ENCODE measurements at places on chromosomes 13 and 19.

DNA sequence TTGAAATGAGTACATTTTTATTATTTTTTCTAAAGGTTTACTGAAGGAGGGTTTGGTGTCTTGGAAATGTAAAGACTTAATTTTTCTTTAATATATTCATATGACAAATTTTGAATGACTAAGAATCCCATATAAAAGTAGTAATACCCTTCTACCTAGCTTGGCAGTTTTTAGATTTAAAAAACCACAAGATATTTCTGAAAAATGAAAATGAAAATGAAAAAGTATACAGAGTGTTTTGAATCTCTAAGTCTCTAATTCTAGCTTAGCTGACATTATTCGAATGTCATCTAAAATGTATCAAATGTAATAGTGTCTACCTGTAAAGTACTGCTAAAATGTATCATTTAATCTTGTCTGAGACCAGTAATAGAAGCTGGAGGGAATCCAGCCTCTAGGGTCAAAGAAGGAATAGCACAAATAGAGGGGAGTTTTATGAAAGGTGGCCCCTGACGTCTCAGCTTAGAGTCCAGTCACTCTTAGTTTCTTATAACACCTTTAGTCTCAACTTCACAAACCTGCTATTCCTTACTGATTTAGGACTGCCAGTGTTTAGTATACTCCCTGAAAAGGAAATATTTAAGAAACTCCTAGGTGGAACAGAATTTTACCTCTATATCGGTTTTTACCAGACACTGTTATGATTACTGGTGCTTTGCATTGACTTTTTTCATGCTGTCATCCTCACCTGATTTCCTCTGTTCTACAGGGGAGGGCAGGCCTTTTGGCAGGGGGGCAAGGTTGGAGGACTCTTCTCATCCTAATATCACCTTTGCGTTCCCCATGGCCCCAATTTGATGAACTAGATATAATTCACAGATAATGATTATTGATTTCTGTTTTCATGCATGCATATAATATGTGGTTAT lies 16.2 kb upstream of the MIR17HG start:
- DNase-seq, result no peak

DNA sequence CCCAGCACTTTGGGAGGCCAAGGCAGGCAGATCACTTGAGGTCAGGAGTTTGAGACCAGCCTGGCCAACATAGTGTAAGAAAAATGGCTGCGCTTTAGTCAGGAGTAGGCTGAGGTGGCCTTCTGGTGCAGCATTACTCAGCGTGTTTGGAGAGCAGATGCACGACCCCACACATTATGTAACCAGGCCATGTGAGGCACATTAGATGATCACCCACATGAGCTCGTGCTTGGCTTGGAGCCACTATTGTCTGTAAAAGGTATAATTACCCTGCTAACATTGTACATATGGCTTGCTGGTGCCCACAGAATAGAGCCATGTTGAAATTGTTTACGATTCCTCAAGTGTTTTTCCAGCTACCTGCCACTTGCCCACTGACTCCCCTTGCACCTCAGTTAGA lies 24.0 kb upstream of the SCEL start:
- peak; percentile 40 for DNase-seq

GRCh38 chr13:73803997-73804396 lies 330.2 kb downstream of the KLF12 start:
- no peak for DNase-seq

GRCh38 chr13:111611651-111612050 lies 291.2 kb downstream of the TEX29 start:
- no peak for DNase-seq

GRCh38 chr19:18529782-18530181 lies 7.9 kb upstream of the ELL start:
- DNase-seq, result no peak

DNA sequence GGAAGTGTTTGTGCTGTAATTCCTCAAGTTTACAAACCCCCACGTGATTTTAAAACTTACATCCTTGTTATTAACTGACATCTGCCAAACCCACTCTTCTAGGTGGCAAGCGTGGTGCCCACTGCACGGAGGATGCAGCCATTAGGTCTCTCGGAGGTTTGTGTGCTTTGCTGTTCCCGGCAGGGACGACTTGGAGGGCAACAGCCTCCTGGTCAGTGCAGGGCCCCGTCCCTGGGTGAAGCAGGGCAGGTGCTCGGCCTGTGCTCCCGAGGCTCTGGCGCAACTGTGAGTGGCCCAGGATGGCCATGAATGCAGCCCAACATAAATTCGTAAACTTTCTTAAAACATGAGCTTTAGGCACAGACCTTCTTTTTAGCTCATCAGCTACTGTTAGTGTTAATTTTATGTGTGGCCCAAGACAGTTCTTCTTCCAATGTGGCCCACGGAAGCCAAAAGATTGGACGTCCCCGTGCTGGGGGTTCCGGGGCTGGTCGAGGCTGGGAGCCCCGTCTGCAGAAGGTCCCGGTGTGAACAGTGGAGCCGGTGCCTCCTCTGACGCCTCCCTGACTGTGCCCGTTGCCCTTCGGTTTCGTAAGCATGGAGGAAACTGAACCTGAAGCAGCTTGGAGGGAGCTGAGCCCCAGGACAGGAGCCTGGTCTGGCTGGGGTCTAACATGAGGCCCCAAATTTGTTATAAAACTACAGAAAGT lies 11.9 kb downstream of the GAS6 start:
- DNase-seq, result no peak

- no peak for DNase-seq
Observed at GRCh38 chr13:24680258-24680920, at the start of gene ATP12A. Gene ATP12A, plus strand, starts transcription at chr13:24680408. Its CDS starts 336 bp downstream, at chr13:24680744.

GRCh38 chr13:93413972-93414717 lies 187.5 kb downstream of the GPC6 start:
- DNase-seq, result no peak

DNA sequence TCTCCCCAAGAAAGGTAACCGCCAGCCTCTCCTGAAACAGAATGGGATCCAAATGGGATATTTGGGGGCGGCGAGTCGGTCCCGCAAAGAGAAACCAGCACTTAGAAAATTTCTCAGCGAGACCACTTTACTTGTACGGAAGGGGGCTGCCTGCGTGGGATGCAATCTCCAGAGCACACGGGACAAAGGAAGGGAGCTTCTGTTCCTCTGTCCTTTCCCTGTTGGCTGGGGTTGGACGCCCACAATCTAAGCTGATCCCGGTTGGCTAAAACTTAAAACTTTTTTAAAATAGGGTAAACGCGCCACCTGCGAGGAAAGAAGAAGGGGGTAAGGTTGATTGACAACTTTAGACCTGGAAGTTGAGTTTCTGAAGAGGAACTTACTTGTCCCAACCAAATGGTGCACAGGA lies 826 bp upstream of the BSG start:
- peak; percentile 38 for DNase-seq

DNA sequence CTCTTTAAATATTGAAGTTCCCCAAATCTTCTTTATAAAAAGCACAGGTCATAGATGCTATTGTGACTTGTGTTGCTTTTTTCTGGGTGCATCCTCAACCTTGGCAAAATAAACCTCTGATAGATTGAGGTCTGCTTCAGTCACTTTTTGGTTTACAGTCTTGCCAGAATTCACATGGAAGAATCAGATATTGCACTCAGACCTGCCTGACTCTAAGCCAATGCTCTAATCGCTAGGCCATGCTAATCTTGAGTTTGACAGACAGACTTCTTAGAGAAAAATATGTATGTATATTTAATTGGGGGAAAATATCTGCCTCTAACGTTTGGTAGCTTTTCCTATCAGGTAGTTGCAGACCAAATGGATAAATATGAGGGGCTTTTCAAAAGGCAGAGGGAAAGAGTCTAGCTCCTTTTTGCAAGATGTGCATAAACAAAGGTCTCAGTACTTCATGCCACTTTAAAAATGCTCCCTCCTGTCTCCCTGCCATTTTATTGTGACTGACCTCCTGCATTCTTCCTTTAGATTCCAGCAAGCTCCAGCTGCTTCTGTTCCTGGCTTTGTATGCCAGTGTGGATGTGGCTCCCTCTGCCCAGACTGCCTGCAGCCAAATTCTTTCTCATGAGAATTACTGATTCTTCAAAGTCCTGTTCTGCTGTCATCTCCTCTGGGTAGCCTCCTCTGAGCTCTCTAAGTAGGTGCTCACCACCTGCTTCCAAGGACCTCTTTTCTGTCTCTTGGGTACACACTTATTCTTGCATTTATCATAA lies 42.4 kb upstream of the RFC3 start:
- DNase-seq, result no peak

DNA sequence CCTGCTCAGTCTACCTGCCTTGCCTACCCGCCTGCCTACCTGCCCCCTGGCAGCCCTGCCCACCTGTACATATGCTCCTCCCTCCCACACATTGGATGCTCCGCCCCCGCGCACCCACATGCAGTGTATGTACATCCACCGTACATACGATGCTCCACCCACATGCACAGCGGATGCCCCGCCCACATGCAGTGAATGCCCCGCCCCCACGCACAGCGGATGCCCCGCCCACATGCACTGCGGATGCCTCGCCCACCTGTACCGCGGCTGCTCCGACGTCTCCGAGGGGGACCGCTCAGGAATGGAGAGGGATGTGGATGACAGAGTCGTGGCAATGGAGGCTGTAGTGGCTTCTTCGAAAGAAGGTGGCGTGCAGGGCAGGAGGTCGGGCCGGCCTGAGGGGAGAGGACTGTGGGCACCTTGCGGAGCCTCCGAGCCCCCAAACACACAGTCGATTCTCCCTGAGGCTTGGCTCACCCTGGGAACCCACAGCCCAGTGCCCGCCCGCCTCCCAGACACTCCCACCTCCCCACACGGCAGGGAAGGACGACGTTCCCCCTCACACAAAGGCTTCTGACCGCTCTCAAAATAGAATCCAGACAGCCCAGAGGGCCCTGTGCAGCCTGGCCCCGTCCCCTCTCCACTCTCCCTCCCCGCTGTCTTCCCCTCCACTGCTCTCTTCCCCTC lies 16.5 kb upstream of the CACTIN start:
- DNase-seq, result no peak

DNA sequence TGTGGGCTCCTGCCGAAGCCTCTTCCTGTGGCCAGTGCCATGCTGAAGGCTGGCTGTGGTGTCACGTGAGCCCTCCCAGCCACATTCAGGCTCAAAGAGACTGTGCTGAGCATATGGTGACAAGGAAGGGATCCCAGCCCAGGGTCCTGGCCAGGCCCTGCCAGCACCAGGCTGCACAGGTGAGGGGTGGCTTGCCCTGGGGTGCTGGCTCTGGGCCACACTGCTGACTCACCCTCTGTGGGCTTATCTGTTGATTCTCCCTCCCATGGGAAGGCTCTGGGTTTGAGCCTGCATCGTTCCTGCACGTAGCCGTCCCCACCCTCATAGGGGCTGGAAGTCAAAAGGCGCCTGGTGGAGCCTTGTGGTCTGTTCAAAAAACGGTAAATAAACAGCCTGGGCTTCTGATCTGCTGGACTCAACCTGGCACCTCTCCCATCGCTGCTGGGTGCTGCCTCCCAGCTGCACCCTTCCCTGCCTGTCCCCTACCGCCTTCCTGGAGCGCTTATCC lies 31.1 kb downstream of the DNM2 start:
- DNase-seq, result no peak

DNA sequence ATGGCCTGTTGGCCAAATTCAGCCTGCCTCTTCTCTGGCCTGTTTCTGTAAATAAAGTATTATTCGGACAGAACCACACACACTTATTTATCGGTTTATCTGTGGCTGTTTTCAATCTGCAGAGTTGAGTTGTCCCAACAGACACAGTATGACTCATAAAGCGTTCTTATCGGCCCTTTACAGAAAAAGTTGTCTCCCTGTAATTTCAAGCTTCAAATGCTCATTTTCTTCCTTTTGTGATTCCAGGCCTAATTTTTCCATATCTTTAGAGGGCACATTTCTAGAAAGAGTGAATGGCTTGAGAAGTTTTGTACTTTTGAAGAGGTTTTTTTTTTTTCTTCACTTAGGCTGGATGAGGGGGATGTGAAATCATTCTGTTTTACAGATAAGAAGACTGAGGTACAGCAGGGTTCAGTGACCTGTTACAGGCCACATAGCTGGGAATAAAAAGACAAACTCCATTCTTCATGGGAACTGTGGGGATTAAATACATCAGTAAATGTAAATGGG lies 440.9 kb downstream of the TSHZ3 start:
- no peak for DNase-seq

GRCh38 chr13:22218797-22219196 lies 547.9 kb downstream of the FGF9 start:
- no peak for DNase-seq

GRCh38 chr19:1584500-1585242 lies 8.0 kb downstream of the MBD3 start:
- DNase-seq, result no peak

- no peak for DNase-seq
Observed at GRCh38 chr19:16094360-16095070, 17.2 kb upstream of the RAB8A start.

GRCh38 chr13:46062185-46062584 lies 9.6 kb upstream of the ZC3H13 start:
- no peak for DNase-seq

DNA sequence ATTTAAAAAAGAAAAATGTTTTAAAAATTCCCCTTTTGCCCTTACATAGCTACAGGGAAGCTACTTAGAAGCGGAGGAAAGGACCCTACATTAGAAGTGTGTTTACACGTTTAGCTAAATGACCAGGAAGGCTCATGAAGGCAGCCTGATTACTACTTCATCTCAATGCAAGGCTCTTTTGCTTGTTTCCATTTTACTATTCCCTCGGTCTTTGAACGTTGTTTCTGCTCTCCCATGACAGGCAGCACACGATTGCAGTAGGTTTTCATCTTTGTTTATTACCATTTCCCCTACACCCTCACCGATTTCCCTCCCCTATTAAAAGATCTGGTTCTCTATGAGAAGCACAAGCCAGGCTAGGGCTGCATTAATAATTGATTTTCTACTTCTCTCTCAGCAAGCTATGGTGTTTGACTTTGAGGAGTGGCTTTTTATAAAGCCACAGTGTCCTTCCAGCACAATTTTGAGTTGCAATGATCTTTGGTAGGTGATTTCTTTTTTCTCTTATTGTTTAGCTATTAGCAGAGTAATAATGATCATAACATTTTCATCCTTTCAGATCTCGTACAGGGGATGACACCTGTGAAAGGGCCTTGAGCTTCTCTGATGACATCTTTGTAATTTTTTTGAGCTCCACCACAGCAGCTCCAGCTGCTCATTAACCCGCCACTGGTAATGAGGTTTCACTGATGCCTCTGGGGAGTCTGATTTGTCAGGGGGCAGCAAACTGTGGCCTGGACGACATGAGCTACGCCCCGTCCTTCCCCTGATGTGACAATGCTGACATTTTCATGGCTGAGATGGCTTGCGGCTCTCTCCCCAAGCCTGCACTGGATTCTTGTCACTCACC lies 670.3 kb downstream of the UQCRFS1 start:
- DNase-seq, result no peak

DNA sequence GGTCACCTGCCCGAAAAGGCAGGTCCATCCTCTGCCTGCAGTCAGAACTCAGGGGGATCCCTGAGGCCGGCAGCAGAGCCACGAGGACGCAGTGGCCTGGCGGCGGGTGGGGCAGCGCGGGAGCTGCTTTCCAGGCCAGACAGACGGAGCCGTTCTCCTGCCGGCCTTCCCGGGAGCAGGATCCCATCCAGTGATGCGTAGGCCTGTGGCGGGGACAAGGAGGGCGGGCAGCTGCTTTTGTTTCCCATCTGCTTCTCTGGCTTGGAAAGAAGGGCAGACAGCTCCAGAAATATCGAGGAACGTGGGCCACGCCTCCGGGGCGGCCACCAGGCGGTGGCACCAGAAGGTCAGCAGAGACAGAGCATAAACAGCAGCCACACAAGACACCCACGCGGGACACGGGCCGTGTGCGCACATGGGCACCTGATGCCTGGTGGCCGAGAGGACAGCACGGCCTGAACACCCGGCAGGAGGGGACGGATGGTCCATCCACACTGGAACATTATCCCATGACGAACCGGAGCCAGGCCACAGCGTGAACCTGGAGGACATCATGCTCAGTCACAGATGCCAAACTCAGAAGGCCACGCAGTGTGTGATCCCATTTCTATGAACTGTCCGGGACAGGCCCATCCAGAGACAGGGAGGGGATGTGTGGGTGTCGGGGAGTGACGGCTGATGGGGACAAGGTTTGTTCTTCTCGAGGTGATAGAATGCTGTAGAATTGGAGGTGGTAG lies 13.9 kb upstream of the MKNK2 start:
- no peak for DNase-seq
